Forelimb muscle (tissue), 1 donor: ENCODE measurements at places on chromosomes 3 and 15. TPM values are rescaled to one million over a fixed set of nuclear protein-coding genes. Genes with fewer than 3 reads are reported as not detected.

The WNT5A gene
- polyA plus RNA-seq = 10.6 TPM

The FAM43A gene
- 15.0 TPM for polyA plus RNA-seq

The TMEM212 gene
- polyA plus RNA-seq = 0.11 TPM

The HYAL3 gene
- 2.3 TPM for polyA plus RNA-seq

The CLDN18 gene
- polyA plus RNA-seq = 0.39 TPM

The CCR8 gene
- polyA plus RNA-seq = not detected

The PLA2G4E gene
- polyA plus RNA-seq = 2.0 TPM

The PDIA3 gene
- 165 TPM for polyA plus RNA-seq

The GP5 gene
- 0.35 TPM for polyA plus RNA-seq

The SHC4 gene
- 2.3 TPM for polyA plus RNA-seq

The ELL3 gene
- 1.8 TPM for polyA plus RNA-seq

The GP9 gene
- 0.42 TPM for polyA plus RNA-seq

The OR5K2 gene
- not detected for polyA plus RNA-seq

DNA sequence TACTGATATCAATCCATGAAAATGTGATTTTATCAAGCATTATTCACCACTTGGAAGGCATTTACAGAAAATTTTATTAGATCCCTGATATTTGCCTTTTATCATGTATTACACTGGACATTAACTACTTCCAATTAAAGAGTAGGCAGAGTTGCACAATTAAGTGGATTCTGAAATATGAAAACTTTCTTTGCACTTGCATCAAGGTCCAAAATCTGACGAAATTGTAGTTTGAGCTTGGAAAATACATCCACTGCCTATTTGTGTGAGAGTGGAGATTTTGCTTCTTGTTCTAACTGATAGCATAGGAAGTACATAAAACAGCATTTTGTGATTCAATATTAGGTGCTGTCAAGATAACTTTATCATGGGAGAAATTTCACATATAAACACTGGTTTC lies 49.6 kb upstream of the SLC12A8 start:
- DNase-seq = no peak

GRCh38 chr15:28006116-28006905 lies 92.8 kb downstream of the OCA2 start:
- DNase-seq = no peak

GRCh38 chr3:12982619-12983101 lies 90.6 kb downstream of the IQSEC1 start:
- DNase-seq = no peak

DNA sequence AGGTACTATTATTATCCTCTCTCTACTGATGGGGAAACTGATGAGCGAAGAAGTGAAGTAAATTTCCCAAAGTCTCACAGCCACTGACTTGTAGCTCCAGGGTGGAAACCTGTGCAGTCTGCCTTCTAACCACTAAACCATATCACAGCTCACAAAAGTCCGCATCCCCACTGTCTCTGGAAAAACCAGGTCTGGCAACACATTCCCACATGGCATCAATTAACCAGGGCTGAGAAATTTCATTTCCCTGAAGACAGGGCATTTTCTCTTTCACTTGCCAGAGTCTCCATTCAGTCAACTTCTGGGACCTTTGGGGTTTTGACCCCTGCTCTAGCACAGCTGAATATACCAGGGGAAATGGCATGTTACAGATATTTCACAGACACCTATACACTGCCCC lies 26.5 kb downstream of the FBXO40 start:
- DNase-seq = no peak

GRCh38 chr15:79595306-79595705 lies 163.2 kb downstream of the MINAR1 start:
- no peak for DNase-seq

GRCh38 chr3:133452641-133453319 lies 52.9 kb downstream of the BFSP2 start:
- DNase-seq = no peak

GRCh38 chr3:119329551-119329950 lies 35.4 kb downstream of the ARHGAP31 start:
- DNase-seq = no peak

GRCh38 chr3:32996755-32997091 lies 45.3 kb downstream of the CCR4 start:
- no peak for DNase-seq

DNA sequence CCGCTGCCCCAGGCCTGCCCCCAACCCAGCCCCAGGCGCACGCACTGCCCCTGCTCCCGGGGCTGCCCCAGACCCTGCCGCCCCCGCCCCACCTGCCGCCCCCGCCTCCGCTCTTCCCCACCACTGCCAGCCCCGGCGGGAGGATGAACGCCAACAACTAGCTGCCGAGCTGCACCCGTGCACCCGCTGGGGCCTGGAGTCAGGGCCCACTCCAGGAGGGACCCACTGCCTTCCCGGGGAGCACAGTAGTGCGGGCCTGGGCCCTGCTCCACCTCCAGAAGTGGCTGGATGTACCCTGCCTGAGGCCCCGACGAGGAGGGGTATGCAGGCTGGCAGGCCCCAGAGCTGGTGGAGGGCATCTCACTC lies 10.9 kb downstream of the ZBTB47 start:
- no peak for DNase-seq

DNA sequence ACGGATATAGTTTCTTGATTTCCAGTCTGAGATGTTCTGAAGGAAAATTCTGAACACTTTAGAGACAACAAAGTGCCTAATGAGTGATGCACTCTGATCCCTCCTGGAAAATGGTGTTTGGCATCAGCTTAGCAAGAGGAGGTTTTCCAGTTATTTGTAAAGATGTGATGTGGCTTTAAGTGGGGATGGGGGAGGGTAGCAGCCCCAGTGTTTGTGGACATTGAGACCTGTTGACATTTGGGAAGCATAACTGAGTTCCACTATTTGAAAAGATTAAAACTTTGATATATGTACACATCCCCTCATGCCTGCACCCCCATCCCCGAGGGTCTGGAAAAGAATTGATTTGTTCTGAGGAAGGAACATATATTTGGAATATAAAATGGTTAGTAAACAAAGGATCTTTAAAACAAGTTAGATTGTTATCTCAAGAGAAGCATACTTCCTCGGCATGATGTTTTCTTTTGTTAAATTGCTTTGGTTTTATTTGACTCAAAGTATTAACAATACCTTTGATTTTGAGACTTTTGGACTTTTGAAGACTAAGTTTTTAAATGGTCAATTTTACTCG lies 6.5 kb downstream of the IGF1R start:
- no peak for DNase-seq

DNA sequence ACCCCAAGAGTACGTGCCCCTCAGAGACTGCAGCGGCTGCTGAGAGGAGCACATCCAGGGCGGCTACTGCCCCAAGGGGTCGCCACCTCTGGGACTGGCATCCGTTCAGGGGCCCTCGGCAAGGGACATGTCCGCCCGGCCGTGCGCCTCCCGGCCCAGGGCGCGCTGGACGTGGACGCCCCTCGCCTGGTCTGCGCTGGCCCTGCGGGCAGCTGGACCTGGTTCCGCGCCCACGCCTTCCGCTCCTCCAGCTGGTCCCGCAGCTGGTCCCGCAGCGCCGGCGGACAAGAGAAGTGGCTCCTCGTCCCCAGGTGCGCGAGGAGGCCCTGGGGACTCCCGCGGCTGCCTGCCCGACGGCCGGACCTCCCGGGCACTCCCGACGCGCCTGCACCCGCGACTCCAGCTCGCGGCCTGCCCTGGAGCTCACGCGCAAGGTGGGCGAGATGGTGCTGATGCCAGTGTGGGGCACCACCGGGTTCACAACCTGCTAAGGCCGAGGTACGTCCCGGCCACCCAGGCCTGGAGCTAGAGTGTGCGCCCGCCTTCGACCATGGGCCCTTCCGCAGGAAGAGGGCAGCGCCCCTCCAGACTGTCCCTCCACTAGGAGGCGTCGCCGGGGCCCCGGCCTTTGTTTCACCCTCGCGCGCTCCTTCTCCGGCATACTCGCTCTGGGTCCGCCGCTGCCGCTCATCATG lies 14.4 kb upstream of the GP9 start:
- DNase-seq = no peak

DNA sequence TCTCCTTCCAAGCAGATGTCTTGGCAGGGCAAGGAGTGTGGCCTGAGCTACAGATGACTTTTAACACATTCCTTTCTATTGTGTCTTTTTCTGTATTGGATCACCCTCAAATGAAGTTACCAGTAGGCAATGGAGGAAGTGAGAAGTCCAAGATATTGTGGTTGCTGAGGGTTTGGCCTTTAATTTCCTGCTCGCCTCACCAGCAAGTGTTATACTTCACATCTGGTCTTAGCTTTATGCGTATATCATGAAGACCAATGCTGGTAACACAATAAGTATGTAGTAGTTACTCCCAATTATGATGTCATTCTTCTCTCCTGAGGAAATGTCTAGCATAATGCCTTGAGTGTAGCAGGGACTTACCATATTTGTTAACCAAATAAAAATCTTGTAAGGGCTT lies 179.9 kb downstream of the ZIC1 start:
- peak; percentile 19 for DNase-seq

GRCh38 chr15:88805031-88805780 lies 2.0 kb downstream of the ACAN start:
- DNase-seq = no peak
